ENCODE measurements at places on chromosomes 6 and 20.
A peak's percentile ranks its signal among the peaks of the same experiment; 100 is the strongest.

DNA sequence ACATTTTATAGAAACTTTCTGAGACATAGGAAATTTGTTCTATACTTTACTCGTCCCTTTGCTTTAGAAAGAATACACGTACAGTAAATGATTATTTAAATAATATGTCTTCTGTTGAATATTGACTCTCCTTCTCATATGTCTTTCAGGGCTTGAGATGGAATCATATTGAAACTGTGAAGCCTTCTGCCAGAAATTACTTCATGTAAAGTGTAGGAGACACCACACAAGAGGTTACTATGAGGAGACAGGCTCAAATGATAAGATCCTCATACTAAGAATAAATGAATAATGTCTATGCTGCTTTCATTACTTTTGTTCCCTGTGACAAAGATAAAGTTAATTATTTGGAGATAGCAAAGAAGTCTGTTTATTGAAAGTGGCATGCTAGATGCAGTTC is 1240.3 kb upstream of the MAP3K7 start:
- DNase-seq = no peak

GRCh38 chr6:131400054-131400778 is 172.8 kb upstream of the ARG1 start:
- peak; percentile 54 for DNase-seq

DNA sequence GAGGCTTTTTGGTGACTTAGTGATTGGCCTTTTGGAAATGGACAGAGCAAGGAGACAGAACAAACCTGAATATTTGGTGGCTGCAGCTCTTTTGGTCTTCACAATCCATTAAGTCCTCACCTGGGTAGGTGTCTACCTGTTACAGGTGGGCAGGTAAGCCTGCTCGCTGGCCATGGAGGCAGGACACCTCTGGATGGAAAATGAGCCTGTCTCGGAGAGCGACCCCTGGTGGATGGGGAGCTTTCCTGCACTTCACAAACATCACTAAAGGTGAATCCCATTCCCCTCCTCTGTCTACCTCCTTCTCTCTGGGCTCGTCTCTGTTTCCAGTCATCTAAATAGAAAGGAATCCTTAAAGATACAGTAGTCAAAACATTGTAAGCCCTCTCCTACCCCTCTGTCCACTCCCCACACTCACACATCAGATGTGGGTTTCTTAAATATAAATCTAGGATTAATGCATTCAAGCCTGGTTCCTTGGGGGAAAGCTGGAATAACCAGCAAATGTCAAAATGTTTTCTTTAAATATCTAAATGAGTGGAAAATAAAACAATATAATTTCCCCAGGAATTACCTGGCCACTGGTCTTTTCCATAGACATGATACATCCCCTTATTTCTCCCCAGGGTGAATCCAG is 304.9 kb downstream of the CDH26 start:
- DNase-seq = peak; percentile 69

GRCh38 chr20:53379014-53379832 is 214.4 kb downstream of the ZNF217 start:
- no peak for DNase-seq

DNA sequence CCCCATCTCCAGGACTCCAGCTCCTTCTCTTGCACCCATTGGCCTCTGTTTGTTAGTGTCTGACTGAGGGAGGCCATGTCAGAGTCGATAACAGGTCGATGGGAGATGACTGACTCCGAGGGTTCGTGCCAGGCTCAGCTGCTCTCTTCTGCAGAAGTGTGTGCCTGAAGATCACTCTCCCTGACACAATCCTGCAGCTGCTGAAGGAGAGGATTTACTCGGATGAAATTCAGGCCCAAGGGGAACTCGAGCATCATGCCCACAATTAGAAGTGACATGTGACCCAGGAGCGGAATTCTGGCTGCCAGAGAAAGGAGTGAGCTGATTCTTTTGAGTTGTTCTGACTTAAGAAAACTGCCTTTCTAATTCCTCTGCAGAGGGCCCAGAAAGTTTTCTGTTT is 318.2 kb downstream of the MAFB start:
- DNase-seq = no peak

DNA sequence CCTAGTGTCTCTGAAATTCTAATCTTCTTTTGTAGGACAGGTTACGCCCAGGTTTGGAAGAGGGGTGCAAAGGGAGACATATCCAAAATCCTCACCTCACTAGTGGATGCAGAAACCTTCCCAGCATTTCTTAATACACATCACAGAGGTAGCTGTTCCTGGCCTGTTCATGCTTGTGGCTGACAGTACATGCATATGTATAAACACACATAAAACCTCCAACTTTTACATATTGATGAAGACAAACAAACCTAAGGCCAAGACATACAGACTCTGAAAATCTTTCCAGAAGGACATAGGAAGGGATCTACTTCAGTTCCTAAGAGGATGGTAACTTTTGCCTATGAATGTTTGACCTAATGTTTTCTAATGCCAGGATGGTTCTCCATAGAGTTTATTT is 872.1 kb upstream of the FLRT3 start:
- no peak for DNase-seq

- DNase-seq = no peak
Observed at GRCh38 chr20:24381886-24382285, 87.5 kb upstream of the SYNDIG1 start.

- DNase-seq = peak; percentile 95
Observed at GRCh38 chr6:105769987-105770386, 316.1 kb upstream of the PRDM1 start.

DNA sequence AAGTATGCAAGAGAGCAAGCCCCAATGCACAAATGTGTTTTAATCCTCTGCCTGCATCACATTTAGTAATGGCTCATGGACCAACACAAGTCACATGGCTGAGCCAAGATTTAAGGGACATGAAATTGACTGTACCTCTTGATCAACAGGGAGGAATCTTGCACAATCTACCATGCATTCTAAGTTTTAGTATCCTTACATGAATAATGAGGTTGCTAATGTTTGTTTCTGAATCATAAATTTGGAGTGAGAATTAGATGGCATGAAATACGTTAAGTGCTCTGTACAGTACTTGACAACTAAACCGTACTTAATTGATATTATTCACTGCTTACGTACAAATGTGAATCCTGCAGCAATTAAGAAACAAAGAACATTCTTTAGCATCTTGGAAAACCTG is 553.8 kb upstream of the JAG1 start:
- DNase-seq = peak; percentile 38

DNA sequence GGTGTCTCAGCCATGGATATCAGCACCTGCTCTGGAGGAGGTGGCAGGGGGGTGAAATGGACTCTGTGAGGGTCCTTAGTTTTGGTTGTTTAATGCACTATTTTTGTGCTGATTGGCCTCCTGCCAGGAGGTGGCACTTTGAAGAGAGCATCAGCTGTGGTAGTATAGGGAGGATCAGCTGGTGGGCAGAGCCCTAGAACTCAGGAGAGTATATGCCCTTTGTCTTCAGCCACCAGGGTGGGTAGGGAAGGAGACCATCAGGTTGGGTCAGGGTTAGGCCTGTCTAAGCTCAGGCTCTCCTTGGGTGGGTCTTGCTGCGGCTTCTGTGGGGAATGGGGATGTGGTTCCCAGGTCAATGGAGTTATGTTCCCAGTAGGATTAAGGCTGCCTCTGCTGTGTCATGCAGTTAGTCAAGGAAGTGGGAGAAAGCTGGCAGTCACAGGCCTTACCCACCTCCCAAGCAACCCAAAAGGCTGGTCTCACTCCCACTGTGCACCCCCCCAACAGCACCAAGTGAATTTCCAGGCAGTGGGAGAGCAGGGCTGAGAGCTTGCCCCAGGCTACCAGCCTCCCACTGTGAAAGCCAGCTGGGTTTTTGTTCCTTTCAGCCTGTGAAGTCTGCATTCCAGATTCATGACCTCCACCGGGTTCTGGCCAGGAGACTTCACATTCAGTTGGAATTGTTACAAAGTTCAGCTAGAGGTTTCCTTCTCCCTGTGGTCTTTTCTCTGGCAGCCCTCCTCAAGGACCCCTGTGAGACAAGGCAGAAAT is 5.7 kb upstream of the OSTM1 start:
- peak; percentile 33 for DNase-seq

DNA sequence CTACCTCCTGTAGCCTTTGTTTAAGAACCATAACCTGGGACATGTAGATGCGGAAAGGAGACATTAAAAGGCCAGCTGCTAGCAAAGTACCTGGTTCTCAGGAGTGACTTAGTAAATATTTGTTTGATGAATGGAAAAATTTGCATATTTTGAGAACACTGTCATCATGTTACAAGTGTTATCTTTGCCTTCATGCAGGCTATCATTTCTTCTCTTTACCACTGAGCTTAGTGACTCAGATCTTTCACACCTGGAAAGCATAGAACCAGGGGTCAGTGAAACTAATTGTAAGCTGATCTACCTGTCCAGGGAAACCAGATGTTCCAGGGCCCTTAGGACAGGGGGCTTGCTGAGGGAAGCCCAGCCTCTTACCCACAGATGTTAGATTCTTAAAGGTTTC is 5.4 kb downstream of the ZFP57 start:
- DNase-seq = peak; percentile 62

DNA sequence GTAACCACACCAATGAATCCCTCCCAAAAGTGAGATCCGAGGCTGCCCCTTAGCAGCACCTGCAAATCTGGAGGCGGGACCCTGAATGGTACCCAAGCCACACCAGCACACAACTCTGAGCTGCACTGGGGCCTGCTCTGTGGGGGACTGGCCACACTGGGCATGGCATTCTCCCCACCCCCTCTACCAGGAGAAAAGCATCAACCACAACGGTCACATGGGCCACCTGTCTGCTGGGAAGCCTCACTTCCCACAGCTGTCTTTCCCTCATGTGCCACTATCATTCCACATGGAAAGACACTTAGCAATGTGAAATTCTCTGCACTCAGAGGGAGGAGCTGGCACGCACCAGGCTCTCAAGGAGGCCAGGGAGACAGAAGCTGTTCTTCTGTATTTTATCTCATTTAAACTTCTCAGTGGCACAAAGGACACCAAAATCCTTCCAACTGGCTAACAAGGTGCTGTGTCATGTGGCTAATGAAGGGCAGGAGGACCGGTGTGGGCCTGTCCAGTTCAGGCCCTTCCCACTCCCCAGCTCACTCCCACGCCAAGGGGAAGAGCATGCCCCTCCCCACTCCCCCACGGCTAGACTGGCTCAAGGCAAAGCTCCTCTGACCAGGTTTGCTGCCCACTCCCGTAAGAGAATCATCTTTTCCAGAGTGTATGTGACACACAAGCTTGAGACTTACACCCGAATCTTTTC is 19.0 kb downstream of the YTHDF1 start:
- no peak for DNase-seq

DNA sequence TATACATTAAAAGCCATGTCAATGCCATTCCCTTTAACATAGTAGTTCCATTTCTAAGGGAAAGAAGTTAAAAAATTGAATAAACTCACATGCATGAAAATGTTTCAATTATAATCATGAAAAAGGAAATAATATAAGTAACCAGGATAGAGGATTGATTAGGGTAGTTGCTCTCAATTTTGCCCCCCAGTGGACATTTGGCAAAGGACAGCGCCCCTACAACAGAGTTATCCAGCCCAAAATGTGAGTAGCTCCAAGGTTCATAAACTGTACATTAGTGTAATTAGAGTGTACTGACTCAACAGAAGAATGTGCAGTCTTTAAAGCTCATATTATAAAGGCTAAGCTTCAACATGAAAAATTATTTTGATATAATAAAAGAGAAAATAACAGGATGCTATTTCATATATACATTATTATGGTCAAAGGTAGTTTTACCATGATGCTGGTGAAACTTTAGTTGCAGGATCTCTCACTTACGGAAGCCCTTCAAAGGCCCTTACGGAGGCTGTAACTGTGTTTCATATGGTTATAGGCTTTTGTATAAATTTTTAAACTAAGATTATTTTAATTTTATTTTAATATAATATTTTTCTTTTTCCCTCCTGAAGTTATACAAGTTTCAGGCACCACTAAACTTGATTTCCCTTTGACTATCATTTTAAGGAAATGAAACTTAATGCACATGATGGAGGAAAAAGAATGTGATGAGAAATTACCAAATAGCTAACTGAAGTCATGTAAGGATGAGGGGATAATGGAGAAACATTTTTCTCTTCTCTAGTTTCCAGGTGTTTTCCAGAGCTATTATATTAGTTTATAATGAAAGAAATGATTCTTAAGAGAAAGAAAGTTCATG is 403.6 kb downstream of the PLCB1 start:
- no peak for DNase-seq

DNA sequence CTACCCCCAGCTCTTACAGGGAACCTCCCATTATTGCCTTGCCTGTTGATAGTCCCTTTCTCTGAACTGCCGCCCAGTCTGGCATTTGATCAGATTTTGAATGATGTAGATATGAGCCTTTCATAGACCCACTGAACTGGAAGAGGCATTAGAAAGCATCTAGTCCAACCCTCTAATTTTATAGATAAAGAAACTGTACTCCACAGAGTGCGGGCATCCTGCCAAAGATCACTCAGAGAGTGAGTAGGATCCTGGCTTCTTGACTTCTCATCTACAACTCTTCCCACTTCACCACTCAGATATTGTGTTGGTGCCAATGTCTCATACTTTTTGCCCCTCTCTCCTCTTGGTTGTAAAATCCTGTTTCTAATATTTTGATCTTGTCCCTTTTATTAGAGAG is 179.2 kb upstream of the BMP2 start:
- DNase-seq = peak; percentile 43

- DNase-seq = no peak
Observed at GRCh38 chr6:135163440-135163738, 17.7 kb upstream of the MYB start.

DNA sequence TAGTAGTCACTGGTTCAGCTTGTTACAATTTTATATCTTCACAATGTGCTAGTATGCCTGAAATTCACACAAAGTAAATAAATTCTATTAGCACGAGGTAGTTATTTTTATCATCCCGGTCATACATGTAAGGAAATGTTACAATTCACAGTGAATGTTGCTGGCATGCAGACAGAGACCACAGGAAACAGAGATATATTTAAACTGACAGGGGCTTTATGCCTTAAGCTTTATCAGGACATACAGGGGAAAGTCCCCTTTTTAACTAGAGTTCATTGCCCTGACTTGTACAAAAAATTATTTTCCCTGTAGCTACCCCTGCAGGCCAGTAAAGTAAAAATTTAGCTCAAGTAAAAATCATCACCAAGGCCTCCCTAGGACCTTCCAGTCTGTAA is 712.0 kb upstream of the NRSN1 start:
- DNase-seq = peak; percentile 63

DNA sequence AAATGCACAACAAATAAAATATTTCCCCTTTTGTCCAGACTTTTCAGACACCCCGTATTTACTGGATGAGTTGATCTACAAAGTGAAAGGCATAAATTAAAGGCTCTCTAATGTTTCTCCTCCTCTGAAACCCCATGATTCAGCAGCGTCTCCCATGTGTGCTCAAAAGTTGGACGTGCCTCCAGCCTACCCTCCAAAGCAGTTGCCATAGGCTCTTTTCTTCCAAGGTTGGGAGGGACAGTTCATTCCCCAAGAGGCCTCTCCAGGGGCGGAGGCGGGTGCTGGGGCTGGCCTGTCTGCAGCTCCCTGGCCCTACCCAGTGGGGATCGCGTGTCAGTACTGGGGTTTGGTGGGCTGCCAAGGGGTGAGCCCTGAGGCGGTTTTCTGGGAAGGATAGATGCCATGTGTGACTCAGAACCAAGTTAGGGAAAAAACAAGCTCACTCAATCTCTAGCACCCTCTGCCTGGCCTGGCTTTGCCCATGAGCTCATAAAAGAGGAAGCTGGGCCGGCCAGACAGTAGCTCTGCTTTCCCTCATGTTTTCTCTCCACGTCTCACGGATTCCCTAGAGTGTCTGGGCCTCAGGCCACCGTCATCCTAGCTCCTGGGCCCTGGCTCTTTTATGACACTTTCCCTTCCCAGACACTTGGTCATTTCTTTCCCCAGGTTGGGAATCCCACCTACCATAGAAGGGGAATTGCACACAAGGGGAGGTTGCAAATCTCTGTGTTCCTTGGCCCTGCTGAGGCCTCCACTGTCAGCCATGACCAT is 8.0 kb upstream of the IER3 start:
- peak; percentile 100 for DNase-seq

- DNase-seq = no peak
Observed at GRCh38 chr20:63610581-63611435, 16.1 kb downstream of the GMEB2 start.
